ENCODE measurements at places on chromosomes 3 and 15.

DNA sequence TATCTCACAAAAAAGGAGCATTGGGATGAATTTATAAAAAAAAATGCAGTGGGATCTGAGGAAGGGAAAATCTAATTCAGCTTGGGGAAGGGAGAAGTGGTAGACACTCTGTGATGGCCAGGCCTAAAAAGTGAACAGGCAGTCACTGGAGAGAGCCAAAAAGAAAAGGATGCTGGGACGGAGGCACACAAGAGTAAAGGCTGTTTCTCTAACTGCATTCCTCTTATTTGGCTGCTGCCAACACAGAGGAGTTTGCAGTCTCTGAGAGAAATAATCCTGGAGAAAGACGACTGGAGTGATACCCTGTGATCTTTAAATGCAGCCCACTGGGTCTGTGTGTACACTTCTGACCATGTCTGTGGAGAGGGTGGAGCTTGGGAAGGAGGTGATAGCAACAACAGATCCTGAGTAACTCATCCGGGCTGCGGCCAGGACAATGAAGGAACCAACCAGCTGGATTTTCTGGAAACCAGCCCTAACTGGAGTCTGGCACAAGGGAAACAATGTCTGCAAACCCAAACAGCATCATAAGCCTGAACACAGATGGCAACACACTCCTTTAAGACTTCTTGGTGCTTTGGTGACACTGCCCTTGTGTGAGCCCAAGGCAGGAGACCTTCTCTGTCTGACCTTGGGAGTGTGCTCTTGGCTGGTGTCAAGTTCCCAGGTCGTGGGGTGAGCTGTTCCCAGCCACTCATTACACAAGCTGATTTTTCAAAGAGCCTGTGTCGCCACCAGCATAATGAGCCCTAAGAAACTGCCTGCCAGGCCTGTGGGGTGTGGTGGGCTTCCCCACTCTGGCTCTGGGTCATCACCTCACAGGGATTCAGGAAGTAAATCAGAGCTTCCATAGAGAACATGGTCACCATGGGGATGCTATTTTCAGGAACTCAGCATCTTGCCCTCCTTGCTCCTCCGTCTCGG lies 8.0 kb downstream of the FYCO1 start:
- DNase-seq = no peak

GRCh38 chr15:25864966-25865365 lies 1.8 kb upstream of the ATP10A start:
- DNase-seq = no peak

DNA sequence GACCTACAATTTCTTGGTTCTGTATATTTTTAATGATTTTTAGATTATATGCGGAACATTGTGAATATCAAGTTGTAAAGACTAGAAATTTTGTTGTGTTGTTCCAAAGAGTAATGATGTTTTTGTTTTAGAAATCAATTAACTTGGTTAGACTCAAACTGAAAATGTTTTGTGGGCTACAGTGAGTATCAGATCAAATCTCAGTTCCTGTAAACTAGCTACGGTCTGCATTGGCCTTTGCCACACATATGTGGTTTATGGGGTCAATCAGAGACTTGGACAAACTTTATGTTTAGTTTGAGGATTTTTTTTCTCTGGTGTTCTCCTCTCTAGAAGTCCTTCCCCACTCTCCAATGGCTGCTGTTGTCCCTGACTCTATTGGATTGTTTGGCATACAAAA lies 308.0 kb upstream of the THRB start:
- DNase-seq = no peak

DNA sequence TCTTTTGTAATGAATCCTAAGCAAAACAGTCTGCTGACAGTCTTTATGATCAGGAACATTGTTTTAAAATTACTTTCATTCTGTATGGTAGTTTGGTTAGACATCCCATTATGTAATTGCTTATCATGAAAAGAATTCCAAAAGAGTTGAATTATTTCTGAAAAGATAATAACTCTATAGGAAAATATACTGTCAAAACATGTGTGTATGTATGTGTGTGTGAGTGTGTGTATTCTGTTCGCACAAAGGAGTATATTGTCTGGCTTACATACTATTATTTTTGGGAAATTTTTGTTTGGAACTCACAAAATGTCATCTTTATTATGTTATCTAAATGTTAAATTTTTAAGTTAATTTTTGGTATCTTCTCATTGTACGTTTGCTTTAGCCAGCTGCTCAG lies 1075.9 kb downstream of the ZPLD1 start:
- DNase-seq = no peak

- DNase-seq = no peak
Observed at GRCh38 chr3:65751123-65751700, 287.5 kb downstream of the MAGI1 start.

DNA sequence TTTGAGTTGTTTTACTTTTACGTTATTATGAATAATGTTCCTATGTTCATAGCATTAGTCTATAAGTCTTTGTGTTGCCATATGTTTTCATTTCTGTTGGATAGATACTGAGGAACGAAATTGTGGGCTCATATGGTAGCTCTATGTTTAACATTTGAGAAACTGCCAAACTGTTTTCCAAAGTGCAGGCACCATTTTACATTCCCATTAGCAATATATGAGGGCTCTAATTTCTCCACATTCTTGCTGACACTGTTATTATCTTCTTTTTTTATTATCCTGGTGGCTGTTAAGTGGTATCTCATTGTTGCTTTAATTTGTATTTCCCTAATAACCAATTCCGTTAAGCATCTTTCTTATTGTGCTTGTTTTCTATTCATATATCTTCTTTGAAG lies 1.8 kb upstream of the PIK3R4 start:
- DNase-seq = no peak

- DNase-seq = no peak
Observed at GRCh38 chr3:48575366-48575765, 11.8 kb upstream of the UCN2 start.

DNA sequence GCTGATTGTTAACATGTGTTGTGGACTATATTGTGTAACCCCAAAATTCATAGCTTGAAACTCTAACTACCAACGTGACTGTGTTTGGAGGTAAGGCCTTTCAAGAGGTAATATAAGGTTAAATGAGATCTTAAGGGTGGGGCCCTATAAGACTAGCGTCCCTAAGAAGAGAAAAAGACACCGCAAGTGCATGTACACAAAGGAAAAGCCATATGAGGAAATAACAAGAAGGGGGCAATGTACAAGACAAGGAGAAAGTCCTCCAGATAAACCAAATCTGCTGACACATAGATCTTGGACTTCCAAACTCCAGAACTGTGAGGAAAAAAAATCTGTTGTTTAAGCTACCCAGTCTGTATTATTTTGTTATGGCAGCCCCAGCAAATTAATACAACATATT lies 8.6 kb downstream of the DMXL2 start:
- no peak for DNase-seq

- DNase-seq = no peak
Observed at GRCh38 chr3:60884005-60884404, 367.2 kb downstream of the FHIT start.

DNA sequence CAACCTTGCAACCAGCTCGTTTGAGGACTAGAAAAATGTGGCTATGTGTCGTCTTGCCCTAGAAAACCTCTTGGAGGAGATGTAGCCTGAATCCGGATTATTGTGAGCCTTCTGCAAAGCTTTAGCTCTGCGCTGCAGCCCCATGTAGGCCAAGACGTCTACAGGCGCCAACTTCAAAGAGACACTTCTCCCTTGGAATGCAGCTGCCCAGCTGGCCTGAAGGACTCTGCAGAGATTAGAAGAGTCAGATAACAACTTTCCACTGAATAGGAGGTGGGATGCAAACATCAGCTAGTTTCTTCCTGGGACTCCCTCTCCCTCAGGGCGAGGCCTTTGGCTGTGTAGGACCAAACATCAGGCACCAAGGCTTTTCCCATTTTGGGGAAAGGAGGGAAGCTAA lies 356.5 kb upstream of the IL12A start:
- DNase-seq = no peak

- no peak for DNase-seq
Observed at GRCh38 chr15:68230157-68231100, 901 bp upstream of the CLN6 start.

GRCh38 chr15:55319537-55320237 lies 665 bp downstream of the PIGB start:
- DNase-seq = no peak

- no peak for DNase-seq
Observed at GRCh38 chr15:48645558-48646330, at the start of gene FBN1. Gene FBN1 (minus strand): TSS chr15:48645709. CDS start chr15:48644769, 940 bp downstream.

- DNase-seq = peak; percentile 11
Observed at GRCh38 chr3:60989626-60990441, 261.4 kb downstream of the FHIT start.

DNA sequence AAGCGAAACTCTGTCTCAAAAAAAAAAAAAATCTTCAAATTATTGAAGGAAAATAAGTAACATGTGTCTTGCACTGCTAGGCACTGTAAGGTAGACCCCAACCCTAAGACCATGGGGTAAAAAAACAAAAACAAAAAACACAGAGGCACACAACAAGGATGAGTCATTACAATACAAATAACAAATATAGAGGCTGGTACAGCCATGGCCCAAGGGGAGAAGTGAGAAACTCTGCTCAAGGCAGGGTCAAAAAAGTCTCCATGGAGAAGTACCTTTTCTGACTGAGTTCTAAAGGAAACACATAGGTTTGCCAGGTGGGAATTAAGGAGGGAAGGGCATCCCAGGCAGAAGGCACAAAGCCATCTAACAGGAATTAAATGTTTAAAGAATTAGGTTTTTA lies 54.5 kb downstream of the TOP2B start:
- DNase-seq = no peak

DNA sequence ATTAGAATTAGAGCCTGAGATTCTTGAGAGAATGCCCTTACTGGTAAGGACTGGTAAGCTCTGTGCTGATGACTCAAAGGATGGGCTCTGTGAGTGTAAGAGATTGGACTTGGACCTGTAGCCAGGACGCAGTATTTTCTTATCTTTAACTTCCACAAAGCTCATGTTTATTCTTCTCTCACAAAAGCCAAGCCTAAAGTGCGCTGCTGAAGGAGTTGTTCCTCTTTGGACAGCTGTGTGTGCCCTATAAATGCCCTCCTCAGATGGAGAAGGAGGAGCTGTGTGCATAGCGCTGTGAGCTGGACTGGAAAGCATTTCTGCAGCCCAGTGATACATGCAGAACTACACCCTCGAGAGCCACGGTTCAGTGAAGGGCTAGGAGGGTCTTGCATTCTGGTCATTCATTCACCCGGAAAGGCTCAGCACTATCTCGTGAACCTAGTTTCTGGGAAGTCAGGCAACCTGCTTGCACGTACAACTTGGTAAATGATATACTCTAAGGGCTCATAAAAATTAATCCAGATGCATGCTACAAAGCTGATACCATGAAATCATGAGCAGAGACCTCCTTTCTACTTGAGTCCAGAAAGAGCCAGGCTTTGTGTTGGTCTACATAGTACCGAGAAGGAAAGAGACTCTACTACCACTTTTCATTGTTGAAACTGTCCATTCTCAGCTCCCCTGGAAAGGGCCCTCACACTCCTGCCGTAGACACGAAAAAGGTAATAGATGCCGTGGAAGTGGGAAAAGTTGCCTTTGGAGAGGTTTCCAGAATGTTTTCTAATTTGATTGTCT lies 103.0 kb upstream of the TBL1XR1 start:
- peak; percentile 40 for DNase-seq

DNA sequence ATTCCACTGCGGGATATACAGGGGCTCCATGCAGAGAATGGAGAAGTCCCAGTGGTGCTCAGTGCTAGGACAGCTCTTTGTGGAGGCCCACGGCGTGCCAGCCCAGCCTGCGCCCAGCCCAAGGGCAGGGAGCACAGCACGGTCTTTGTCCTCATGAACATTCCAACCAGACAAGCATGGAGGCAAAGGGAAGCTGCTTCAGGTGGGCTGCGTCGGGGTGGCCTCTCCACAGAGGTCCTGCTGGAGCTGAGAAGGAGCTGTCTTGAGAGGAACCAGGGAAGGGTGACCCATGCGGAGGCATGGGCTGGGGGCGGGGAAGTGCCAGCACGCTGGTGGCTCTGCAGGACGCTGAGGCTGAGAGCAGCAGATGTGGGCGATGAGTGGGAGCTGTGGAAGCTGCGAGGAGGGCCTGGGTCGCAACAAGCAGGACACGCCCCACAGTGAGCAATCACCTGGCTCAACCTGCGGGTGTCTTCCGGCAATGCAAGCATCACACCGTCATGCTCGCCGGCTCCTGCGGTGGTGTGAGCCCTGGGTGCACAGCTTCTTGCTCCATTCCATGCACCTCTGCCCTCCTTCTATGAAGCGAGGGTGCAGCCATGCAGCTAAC lies 14.0 kb upstream of the KLF15 start:
- no peak for DNase-seq

DNA sequence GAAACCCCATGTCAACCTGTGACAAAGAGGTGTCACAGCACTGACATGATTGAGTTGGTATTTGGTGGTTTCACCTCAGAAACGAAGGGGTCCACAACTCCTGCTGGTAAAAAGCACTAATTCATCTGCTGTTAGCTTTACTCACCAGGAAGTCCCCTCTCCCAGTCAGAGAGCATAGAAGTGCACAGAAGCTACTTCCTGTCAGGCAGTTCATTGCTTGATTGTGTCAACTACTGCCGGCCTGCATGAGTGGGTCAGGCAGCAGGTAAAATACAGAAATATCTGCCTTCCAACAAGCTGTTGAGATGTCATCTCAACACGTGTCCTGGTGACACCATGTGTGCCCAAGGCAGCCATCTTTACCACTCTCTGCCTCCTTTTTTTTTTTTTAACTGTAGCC lies 596.6 kb upstream of the NR2F2 start:
- no peak for DNase-seq

- no peak for DNase-seq
Observed at GRCh38 chr3:194675081-194675640, 3.2 kb upstream of the LSG1 start.

DNA sequence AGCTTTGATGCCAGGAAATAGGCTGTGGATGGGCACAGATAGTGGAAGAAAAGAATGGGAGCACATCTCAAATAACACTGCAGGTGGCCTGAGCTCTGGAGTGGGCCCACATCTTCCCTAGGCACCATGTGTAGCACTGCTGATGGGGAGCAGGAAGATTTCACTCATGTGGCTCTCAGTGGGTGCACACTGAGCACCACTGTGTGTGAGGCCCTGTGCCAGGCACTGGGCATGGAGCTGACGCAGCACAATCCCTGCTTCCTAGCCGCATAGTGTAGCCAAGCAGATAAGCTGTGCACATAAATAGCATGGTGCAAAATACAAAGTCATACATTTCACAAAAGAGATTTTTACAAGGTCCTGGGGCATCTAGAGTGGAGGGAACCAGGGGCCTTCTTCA lies 101.6 kb downstream of the MOBP start:
- no peak for DNase-seq

- DNase-seq = peak; percentile 31
Observed at GRCh38 chr3:32848215-32848614, 30.4 kb downstream of the TRIM71 start.

DNA sequence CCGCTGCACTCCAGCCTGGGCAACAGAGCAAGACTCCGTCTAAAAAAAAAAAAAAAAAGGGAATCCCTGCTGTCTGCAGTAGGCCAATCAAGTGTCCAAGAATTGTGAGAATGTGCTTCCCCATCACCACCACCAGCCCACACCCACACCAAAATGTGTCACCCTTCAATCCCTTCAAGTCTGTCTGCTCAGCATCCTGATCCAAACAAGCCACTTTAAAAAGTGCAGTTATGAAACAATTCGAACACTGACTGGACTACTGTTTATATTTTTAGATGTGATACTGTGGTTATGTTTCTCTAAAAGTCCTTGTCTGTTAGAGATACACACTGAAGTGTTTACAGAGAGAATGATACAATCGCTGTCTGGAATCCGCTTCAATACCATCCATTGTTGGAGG lies 78.1 kb upstream of the CGNL1 start:
- no peak for DNase-seq

GRCh38 chr15:44015545-44016305 lies 179.3 kb downstream of the FRMD5 start:
- no peak for DNase-seq
